NCI-H187 (cell line): ENCODE measurements at places on chromosomes 3 and 15.

DNA sequence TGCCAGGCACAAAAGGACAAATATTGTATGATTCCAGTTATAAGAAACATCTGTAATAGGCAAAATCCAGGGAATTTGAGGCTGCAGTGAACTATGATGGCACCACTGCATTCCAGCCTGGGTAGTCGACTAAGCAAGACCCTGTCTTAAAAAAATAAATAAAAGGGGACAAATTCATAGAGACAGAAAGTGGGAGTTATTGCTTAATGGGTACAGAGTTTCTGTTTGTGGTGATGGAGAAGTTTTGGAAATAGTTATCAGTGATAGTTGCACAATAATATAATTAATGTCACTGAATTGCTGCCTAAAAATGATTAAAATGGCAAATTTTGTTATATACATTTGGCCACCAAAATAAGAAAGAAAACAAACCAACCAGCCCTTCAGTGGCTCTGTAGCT lies 27.6 kb upstream of the CNBP start:
- DNase-seq, result no peak

- no peak for DNase-seq
These were observed 950.1 kb downstream of the TBL1XR1 start for GRCh38 chr3:176247191-176247590.

DNA sequence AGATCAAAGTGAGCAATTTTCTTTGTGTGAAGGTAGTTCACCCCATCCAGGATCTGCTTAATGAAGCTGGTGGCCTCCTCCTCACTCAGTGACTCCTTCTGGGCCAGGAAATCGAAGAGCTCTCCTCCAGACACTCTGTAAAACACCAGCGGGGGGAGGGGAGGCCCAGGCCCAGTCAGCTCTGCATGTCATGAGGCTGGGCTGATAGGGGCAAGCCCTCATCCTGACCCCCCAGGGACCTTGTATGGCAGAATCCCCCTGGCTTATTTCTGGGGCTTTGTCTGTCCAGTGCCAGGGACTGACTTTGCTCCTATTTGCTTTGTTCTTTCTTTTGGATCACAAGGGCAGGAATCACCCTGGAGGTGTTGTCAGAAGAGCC lies 74.9 kb downstream of the DAPK2 start:
- DNase-seq, result no peak

GRCh38 chr3:127475975-127476705 lies 114.4 kb downstream of the TPRA1 start:
- DNase-seq, result no peak

DNA sequence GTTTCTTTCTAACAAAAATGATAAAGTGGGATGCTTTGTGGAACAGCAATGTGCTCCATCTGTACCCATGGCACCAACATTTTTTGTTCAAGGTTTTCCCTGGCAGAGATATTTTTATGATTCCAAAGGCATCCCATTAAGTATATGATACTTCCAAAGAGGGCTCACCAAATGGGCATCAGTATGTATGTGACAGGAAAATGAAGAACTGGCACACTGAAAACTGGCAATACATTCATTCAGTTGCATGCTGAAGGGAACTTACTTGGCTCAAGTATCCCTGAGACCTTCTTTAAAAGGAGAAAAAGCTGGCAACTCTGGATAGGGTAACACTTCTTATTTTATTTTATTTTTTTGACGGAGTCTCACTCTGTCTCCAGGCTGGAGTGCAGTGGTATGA lies 249.8 kb downstream of the IL20RB start:
- DNase-seq, result no peak

DNA sequence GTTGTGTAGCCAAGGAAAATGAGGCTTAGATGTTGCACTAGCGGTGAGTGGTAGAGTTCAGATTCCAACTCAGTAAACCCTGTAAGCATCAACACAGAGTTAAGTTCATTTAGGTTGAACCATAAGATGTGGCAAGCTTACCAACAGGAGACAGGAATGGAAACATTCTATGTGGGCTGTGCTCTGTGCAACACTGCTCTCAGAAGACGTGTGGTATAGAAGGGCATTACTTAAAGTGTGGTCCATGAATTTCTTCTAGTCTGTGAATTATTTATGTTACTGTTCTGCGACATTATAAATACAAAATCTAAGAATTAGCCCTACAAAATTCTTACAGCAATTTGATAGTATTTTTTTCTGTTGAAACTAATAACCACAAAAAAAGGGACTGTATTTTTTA lies 213.3 kb downstream of the GRM7 start:
- DNase-seq, result no peak

DNA sequence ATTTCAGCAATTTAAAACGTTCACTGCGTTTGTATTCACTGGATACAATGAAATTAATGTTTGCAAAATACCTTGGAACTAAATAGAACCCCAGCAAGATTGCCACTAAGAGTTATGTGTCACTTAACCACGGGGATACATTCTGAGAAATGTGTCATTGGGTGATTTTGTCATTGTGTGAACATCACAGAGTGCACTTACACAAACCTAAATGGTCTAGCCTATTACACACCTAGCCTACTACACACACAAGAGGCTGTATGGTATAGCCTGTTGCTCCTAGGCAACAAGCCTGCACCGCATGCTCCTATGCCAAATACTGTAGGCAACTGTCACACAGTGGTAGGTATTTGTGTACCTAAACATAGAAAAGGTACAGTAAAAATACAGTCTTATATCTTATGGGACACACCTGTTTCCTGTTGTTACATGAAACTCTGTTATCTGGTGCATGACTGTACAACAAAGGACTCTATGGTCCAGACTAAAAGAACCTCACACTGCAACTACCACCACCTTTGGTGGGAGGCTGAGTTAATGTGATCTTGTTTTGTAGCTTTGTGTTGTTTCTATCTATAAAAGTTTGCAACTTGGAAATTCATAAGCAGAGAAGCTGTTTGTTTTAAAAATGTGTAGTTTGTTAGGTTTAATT lies 92.2 kb upstream of the NTRK3 start:
- no peak for DNase-seq

GRCh38 chr15:59817834-59818233 lies 128.7 kb upstream of the BNIP2 start:
- DNase-seq, result no peak

DNA sequence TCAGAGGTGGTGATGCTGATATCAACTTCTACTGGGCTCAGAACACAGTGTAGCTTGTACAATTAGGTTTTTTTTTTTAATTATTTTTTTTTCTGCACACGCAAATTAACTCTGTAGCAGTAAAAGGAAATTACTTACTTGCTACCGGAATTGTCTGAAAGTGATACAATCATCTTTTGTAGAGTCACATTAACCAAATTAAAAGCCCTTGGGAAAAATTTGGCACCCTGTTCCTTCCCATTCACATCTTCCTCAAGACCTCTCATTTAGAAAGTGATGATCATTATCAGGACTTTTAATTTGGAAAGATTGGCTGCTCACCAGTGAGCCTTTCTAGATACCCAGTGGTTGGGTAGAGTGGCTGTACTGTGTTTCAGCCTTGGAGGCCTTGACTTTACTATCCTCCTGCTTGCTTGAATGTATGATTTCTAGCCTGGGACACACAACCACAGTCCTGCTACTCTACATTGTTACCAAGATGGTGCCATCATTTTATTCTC lies 158.3 kb downstream of the ECT2 start:
- DNase-seq, result no peak
